Left renal pelvis (tissue), 4 donors: ENCODE measurements at places on chromosomes 7 and 10.

DNA sequence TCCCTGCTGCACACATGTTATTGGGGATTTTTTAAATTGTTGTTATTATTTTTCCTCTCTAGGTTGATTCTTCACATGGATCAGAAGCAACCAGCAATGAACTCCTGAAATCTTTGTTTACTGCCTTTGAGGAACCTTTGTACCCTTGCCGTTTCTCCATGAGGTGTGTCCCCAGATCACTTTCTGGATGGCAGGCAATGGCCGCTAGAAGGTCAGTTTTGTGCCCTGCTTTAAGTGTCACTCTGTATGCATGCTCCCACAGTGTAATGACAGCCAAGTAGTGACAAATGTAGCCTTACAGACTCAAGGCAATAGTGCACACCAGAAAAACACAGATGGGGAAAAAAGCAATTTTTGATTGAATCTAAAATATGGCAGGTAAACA lies 47.7 kb upstream of the NRP1 start:
- no peak for DNase-seq

DNA sequence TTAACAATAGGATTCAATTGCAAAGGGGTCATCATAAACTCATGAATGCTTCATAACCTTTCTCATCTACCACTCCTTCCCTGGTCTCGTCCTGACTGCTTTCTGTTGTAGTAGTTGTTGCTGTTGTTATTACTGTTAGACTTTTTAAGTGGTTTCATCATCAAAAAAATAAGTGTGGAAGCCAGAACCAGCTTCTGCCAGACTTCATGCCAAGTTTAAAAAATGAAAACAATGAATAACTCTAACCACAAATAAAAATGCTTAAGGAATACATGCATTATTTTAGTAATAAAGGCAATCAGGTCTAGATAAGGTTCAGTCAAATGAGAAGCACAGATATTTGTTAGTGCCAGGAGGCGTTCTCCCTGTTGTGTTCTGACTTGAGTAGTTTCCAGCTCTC lies 85.4 kb downstream of the PCLO start:
- DNase-seq, result no peak

DNA sequence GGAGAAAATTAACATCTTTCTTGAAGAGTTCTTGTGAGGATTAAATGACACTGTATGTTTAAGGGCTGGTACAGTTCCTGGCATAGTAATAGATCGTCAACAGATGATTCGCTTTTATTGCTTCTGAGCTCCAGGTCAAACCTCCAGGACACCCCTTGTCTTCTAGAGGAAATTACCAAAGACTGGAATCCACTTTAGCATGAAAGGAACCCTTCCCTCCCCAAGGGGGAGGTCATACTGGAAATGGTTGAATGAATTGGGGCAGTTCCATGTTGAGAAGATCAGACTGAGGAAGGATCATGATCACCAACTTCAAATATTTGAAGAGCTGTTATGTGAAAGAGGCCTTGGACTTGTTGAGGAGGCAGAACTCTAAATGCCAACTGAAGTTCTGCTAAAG lies 8.9 kb downstream of the NFE2L3 start:
- no peak for DNase-seq

GRCh38 chr10:58888957-58889356 lies 287.5 kb upstream of the PHYHIPL start:
- DNase-seq, result no peak

DNA sequence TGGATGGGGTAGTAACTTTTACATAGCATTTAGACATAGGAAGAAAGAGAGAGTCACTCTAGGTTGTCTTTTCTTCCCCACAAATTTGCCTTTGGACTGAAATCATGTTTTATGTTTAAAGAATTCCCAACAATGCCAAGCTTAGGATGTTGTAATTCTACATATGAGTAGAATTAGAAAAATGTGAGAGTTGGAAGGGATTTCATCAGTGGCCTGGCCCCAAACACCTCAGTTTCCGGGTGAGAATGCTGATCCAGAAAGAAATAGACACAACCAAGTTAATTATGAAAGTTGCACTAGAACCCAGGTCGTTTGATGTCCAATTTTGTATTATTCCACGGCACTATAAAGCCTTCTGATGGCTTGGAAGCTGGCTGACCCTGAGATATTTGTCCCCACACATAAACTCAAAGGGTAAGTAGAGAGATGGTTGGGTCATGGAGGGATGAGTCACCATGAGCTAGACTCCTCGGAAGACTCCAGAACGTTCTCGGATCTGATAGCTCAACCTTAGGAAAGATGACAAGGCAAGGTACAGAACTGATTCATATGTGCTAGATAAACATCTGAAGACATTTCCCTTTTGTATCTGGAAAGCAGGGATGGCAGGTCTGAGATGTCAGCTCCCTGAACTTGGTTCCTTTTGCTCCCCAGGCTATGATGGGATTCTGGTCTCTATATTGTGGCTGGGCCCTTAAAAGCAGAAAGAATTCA lies 48.8 kb upstream of the SLC35B4 start:
- DNase-seq, result no peak

DNA sequence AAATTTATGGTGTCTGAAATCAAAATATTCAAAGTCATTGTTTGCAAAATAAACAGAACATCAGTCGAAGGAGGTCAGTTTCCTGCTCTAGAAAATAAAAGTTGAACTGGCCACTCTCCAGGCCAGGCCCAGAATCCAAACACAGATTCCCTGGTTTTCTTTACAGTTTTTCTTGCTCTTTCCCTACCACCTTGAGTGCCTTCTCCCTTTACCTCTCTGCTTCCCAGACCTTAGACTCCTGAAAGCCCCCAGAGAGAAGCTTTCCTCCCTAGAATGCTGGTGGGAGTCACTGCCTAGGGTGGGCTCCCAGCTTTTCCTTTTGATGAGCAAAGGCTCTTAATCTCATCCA lies 6.1 kb downstream of the DNTT start:
- DNase-seq, result no peak
